Lung (tissue), 17 donors: ENCODE measurements at places on chromosomes 7 and 10. TPM values are rescaled to one million over a fixed set of nuclear protein-coding genes. Genes with fewer than 3 reads are reported as not detected.

GRCh38 chr10:103854686-103855391, 537 bp downstream of the SH3PXD2A start:
- peak; percentile 68 for DNase-seq

DNA sequence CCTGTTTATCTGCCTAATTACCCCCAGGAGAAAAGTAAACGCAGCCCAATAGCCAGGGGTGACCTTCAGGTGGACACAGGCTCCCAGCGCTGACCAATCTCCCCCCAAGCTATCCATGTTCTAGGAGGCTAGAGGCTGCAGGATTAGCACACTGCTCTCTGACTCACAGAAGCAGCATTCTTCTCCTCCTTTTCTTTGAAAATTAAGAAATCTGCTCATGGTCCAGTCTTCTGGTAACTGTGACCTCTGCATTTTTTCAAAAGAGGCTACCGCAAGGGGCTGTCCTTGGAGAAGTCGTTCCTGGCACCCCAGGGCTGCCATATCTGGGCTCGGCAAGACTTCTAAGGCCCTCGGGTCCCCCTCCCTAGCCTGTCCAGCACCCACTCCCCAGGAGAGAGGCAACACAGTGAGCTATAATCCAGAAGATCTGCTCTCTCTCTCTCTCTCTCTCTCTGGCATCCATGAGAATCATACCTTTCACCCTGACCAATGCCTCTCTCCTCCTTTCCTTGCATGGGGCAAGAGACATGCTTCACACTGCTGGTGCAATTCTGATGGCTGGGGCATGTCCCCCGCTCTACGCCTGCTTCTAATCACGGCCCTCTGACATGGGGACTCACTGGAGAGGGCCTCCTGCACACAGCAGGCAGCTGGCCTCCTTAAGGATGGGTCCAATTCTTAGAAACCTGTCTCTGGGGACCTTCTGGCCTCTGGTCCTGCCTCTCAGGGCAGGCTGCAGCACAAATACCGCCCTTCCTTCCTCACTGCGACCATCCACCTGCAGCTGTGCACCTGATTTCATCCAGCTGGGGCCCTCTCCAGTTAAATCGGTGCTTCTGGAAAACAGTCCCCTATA, 27.3 kb downstream of the ANXA11 start:
- DNase-seq, result no peak

GRCh38 chr7:28626624-28627262, 214.4 kb downstream of the CREB5 start:
- DNase-seq, result no peak

DNA sequence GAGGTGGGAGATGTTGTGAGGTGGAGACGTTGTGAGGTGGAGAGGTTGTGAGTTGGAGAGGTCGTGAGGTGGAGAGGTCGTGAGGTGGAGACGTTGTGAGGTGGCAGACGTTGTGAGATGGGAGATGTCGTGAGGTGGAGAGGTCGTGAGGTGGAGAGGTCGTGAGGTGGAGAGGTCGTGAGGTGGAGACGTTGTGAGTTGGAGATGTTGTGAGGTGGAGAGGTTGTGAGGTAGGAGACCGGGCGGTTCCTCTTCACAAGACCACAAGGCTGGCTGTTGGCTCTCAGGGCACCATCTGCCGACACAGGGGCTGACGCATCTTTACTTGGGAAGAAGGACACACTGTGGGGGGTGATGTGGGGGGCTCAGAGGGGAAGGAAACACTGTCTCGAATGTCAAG, 34.7 kb upstream of the SHH start:
- no peak for DNase-seq

The GDF2 gene
- not detected for total RNA-seq

DNA sequence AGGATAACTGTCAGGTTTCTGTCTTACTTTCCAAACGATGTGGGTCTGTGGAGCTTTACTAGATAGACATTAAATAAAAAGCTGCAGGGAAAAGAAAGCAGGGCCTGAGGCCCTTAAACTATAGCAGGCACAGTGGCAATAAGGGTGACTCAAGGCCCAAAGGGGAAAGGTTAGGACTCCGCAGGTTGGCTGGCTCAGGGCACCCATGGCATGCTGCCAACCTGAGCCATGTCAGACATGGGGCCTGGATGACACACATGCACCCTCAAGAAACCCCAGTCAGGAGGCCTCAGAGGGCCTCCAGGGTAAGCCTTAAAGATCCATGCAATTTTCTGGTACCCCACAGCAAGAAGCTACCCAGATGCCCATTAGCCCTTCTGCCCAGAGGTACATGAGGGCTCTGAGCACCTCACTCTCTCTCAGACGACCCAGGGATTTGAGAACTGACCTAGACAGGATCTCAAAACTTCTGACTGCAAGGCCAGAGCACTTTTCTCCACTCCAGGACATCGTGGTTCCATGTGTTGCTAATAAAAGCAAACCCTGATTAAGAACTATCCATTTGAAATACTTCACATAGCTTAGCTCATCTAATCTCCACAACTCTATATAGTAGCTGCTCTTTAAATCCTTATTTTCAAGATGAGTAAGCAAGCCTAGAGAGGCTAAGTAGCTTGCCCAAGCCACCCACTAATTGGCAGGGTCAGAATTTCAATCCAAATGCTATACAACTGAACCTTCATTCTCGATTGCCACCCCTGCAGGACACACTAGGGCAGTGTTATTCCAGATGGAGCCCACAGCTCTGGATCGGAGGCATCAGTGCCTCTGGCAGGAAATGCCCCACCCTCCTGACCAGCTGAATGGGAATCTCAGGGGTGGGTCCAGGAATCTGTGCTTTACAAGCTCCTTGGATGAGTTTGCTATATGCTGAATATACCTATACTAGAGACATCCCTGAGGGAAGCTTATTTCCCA, 132.5 kb upstream of the EFCAB10 start:
- DNase-seq, result no peak
